Adrenal gland (tissue), 19 donors: ENCODE measurements at places on chromosomes 7 and 10. TPM values are rescaled to one million over a fixed set of nuclear protein-coding genes. Genes with fewer than 3 reads are reported as not detected.

DNA sequence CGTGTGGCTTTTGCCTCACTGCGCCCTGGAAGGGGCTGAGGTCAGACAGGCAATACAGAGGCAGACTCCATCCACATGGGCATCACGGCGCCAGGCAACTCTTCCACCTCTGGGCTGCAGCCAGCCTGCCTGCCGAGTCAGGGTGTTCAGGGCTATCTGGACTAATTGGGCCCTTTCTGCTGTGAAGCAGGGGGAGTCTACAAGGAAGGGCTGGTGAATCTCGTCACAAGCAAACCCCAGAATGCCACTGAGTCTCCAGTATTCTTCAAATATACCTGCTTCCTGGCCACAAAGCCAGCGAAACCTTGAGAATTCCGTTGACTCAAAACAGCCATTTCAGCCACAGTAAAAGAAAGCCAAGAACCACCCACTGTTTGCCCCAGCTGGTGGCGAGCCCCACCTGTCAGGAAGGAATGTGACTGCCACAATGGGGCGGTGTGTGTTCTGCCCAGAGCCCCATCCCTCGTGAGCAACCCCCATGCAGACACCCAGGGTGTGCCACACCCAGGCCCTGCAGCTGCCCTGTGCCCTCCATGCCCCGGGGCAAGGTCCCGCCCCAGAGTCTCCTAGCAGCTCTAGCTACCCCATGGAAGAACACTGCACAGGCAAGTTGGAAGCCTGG lies 117.3 kb downstream of the FAM53B start:
- DNase-seq, result no peak

DNA sequence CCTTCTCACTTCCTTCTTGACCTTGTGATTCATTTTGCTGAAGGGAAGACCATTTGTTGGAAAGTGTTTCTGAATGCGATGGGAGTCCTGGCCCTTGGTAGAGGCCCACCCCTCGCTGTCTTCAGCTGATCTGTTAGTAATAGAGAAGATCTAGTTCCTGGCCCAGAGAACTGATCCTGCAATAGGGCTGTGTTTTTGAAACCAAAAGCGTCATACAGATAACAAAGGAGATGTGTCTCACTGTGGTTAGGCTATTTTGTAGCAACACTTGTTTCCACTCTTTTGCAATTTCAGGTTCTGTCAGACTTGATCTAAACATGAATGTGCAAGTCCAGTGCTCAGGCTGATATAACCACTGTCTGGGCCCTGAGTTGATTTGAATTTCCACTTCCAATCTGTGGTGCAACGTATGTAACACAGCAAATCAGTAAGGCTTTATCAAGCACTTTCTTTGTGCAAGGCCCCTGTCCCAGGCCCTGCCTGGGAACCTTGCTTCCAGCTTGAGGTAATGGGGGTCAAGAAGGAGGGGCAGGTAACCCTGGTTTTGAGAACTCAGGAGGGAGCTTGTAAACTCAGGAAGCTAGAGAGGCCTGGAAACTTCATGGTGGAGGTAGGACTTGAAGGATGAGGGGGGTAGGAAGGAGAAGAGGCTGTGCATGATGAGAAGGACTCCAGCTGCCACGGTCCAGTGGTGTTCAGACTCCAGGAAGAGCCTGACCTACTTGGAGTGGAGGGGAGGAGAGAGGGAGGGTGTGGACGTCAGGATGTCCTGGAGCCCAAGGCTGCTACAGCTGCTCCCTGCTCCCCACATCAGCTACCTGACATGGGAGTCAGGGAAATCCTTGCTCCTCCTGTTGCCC lies 42.2 kb upstream of the SRGN start:
- DNase-seq, result no peak

GRCh38 chr10:17166699-17167098 lies 34.8 kb downstream of the TRDMT1 start:
- no peak for DNase-seq

DNA sequence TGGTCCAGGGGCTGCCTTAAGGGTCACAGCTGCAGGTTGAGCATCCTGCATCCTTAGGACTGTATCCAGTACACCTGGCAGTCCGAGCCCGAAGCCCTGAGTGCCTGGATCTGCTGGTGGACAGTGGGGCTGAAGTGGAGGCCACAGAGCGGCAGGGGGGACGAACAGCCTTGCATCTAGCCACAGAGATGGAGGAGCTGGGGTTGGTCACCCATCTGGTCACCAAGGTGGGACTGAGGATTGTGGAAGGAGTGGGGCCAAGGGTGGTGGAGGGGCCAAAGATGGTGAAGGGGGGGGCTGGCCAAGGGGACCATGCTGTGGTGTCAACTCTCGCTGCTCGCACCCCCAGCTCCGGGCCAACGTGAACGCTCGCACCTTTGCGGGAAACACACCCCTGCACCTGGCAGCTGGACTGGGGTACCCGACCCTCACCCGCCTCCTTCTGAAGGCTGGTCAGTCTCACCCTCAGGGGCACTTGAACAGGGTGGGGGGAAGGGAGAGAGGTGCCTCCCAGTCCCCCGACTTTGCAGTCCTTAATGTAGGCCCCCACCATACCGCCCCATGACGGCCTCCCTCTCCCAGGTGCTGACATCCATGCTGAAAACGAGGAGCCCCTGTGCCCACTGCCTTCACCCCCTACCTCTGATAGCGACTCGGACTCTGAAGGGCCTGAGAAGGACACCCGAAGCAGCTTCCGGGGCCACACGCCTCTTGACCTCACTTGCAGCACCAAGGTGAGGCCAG lies 5.3 kb downstream of the NFKB2 start:
- DNase-seq, result no peak

GRCh38 chr10:60878224-60878623 lies 65.8 kb downstream of the RHOBTB1 start:
- no peak for DNase-seq

GRCh38 chr10:103262229-103262628 lies 14.7 kb upstream of the INA start:
- DNase-seq, result no peak

GRCh38 chr10:29627201-29628132 lies 7.3 kb downstream of the SVIL start:
- no peak for DNase-seq

GRCh38 chr7:152145853-152146466 lies 120.5 kb downstream of the GALNT11 start:
- DNase-seq, result peak; percentile 37

- DNase-seq, result no peak
Observed at GRCh38 chr10:91690996-91691676, 58.3 kb upstream of the PPP1R3C start.

DNA sequence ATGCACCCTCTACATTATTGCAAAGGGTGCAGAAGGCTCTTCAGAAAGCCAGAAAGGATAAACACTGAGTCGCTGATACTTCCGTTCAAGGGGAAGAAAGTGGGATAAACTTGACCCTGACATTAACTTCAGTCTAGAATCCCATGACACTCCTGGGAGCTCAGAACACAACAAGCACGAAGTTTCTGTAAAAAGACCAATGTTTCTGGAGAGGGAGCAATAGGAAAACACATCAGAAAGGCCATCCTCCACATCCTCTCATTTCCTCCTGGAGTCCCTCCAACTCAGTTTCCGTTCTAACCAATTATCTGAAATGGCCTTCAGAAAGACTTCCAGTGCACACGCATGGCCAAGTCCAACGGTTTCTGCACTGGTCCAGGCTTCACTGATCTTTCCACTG lies 113.5 kb downstream of the SORBS1 start:
- no peak for DNase-seq

DNA sequence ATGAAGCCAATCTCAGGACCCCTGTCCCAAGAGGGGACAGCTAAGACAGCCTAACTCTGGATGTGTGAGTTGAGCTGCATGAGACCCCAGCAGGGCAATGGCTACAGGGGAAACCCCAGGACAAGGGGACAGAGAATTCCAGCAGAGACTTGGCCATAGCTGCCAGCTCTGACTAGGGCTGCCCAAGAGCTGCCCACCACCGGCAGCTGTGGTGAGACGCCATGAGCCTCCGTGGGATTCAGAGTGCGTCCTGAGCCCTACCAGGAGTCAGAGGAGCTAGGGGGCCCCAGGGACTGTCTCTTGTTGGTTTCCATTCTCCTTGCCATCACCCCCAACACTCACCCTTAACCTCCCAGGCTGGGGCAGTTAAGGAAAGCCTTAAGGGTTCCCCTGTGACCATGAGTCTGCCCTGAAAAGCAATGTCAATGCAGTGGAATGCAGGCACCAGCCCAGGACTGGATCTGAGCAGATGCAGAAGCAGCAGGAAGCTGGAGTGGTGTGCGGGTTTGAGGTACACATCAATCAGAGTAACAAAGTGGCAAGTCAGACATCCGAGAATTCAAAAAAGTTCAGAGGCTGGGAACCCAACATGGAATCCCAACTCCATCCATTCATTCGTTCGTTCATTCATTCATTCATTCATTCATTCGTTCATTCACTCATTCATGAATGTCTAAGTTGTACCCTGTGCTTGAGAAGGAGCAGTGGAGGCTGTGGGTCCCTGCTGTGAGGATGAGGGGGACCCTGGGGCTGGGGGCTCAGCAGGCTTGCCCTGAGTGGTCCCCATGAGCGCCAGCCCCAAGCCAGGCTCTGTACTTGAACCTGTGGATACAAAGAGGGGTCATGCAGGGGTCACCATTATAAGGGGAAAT lies 52.9 kb downstream of the C10orf120 start:
- no peak for DNase-seq

GRCh38 chr7:31059551-31059950 lies 7.4 kb downstream of the ADCYAP1R1 start:
- no peak for DNase-seq

- no peak for DNase-seq
Observed at GRCh38 chr10:33216661-33217427, 117.6 kb downstream of the NRP1 start.

- DNase-seq, result no peak
Observed at GRCh38 chr10:96860631-96861277, 28.7 kb downstream of the LCOR start.

GRCh38 chr7:36712015-36712414 lies 12.3 kb downstream of the AOAH start:
- no peak for DNase-seq

- DNase-seq, result no peak
Observed at GRCh38 chr7:151132461-151133205, 34.9 kb downstream of the GBX1 start.

GRCh38 chr10:62503872-62504271 lies 129.7 kb downstream of the ZNF365 start:
- no peak for DNase-seq

GRCh38 chr7:94111009-94111408 lies 106.9 kb upstream of the BET1 start:
- no peak for DNase-seq

- no peak for DNase-seq
Observed at GRCh38 chr7:2404714-2405119, 1.3 kb downstream of the CHST12 start.

DNA sequence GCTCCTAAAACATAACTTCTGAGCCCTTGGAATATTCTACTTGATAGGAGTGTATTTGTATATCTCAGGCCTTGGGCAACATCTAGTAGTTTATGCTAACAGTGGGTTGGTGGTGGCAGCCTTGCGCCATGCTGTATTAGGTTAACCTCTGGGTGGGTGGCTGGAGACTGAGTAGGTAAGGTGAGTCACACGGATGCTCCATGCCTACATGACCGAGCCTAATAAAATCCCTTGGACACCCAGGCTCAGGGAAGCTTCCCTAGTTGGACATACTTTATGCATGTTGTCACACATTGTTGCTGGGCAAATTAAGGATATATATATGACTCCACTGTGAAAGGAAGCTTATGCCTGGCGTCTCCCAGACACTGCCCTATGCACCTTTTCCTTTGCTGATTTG lies 6.0 kb upstream of the DAGLB start:
- no peak for DNase-seq

- DNase-seq, result no peak
Observed at GRCh38 chr7:74653686-74654181, 3.8 kb upstream of the GTF2I start.

GRCh38 chr7:121027761-121028669 lies 39.5 kb downstream of the CPED1 start:
- no peak for DNase-seq

GRCh38 chr10:5628451-5629302 lies 37.7 kb downstream of the ASB13 start:
- DNase-seq, result no peak

- DNase-seq, result peak; percentile 51
Observed at GRCh38 chr10:124728071-124728829, 15.9 kb downstream of the FAM53B start.

GRCh38 chr7:22894546-22894945 lies 71.9 kb upstream of the TOMM7 start:
- no peak for DNase-seq

GRCh38 chr7:18873734-18874336 lies 243.6 kb downstream of the TWIST1 start:
- no peak for DNase-seq

DNA sequence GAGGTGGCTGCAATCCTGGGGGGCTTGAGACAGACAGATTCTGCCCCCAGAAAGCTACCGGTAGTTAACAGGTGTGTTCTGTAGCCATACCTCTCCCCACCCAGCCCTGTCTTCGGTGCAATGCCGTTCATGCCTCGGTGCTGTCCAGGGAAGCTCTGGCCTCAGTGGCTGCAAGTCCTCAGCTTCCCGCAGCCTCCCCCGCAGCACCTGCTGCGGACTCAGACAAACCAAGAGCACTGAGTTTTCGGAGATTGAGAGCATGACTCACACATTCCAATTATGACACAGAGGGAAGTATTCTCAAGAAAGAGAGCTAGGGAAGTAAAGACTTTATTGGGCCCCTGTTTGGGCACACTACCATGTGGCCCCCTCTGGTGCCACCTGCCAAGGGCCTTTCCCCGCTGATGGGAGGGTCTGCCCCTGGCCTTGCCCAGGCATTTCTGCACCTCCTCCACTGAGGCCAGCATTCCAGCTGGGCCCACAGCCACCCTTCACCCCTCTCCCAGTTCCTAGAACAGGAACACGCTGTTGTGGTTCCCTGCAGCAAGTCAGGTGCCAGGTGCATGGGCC lies 30.2 kb upstream of the EZH2 start:
- peak; percentile 8 for DNase-seq

The GJC3 gene
- not detected for total RNA-seq

The HMX3 gene
- 1.1 TPM for total RNA-seq

The PDK4 gene
- total RNA-seq, result 417 TPM

The SCIN gene
- total RNA-seq, result 0.06 TPM

The CYP3A7 gene
- total RNA-seq, result 1.9 TPM

The ATOH7 gene
- total RNA-seq, result not detected

The DPYSL4 gene
- 4.7 TPM for total RNA-seq

The CPEB3 gene
- total RNA-seq, result 5.4 TPM

The AKR1C2 gene
- total RNA-seq, result 6.6 TPM

The STK32C gene
- total RNA-seq, result 8.2 TPM

The PROSER2 gene
- total RNA-seq, result 2.7 TPM

The TMEM270 gene
- total RNA-seq, result not detected

The TMEM178B gene
- total RNA-seq, result 4.9 TPM

The PALS2 gene
- total RNA-seq, result 9.3 TPM

The PVRIG gene
- 1.2 TPM for total RNA-seq
